ENCODE measurements at places on chromosomes 16 and 17.

DNA sequence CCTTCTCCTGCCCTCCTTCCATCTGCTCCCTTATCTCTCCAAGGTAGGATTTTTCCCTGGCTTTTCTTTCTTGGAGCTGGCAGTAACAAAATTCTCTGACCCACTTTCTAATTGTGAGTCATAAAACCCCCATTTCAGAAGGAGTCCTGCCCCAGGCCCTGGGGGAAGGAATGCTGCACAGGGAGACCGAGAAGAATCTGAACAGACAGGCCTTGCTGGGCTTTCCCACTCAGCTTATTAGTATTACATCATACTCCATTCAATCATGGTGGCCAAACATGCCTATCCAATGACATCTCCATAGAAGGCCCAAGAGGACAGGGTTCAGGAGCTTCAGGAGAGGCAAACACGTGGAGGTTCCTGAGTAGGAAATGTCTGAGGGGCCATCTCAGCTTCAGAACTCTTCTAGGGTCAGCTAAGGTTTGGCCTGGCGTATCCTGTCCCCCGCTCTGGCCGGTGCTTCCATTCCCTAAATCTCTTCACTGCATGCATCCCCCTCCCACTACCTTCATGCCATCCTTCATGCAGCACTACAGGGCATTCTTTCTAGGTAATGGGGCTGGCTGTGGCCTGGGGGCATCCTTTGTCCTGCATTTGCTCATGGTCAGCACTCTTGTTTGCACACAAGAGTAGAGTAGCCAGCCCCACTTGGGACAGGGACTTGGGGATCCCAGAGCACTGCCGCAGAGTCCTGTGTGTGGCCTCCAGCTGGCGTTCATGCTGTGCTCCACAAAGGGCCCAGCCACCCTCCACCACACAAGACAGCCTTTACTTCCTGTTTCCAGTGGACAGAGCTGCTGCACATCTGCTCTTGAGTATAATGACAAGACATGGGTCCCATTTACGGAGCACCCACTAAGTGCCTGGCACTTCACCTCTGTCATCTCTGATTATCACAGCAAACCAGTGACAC lies 8.2 kb downstream of the SLC6A2 start:
- no peak for DNase-seq

- no peak for DNase-seq
Observed at GRCh38 chr17:61536422-61536955, 54.5 kb downstream of the NACA2 start.

DNA sequence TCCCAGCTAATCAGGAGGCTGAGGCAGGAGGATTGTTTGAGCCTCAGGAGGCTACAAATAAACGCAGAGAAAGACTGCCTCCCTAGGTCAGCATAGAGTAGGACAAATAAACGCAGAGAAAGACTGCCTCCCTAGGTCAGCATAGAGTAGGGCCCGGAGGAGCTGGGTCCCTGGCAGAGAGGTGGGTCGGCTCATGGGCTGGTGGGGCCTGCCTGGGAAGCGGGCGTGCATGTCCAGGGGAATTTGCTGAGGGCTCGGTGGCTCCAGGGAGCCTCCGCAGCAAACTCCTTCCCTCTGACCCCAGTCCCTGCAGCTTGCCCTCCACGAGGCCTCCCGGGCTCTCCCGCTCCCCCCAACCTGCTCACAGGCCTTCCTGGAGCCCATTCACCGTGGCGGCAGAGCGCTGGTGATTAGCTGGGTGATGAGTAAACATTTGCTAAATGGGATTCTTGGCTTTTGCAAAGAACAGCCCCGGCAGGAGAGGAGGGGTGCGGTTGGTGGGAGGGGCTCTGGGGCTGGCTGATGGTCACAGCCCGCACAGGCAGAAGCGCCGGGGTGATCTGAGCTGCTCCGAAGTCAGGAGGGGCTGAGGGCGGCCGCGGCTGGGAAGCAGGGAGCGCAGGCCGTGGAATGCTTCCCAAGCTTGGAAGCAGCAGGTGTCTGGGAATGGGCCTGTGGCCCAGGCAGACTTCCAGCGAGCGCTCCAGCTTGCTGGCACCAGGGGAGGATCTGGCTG lies 93.1 kb downstream of the RTN4RL1 start:
- DNase-seq, result no peak

DNA sequence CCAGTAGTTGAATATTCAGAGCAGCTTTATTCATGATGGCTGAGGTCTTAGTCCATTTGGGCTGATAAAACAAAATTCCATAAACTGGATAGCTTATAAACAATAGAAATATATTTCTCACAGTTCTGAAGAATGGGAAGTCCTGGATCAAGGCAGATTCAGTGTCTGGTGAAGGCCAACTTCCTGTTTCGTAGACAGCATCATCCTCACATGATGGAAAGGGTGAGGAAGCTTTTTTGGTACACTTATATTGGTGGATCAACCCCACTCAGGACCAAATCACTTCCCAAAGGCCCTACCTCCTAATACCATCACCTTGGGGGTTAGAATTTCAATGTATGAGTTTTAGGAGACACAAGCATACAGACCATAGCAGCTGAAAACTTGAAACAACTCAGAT lies 224.2 kb downstream of the CYB561 start:
- no peak for DNase-seq

GRCh38 chr16:88857728-88858339 lies 907 bp downstream of the TRAPPC2L start:
- peak; percentile 79 for DNase-seq

- peak; percentile 79 for DNase-seq
Observed at GRCh38 chr17:45248132-45248957, 13.5 kb downstream of the SPATA32 start.

GRCh38 chr17:63925615-63926014 lies 6.5 kb downstream of the CD79B start:
- no peak for DNase-seq

DNA sequence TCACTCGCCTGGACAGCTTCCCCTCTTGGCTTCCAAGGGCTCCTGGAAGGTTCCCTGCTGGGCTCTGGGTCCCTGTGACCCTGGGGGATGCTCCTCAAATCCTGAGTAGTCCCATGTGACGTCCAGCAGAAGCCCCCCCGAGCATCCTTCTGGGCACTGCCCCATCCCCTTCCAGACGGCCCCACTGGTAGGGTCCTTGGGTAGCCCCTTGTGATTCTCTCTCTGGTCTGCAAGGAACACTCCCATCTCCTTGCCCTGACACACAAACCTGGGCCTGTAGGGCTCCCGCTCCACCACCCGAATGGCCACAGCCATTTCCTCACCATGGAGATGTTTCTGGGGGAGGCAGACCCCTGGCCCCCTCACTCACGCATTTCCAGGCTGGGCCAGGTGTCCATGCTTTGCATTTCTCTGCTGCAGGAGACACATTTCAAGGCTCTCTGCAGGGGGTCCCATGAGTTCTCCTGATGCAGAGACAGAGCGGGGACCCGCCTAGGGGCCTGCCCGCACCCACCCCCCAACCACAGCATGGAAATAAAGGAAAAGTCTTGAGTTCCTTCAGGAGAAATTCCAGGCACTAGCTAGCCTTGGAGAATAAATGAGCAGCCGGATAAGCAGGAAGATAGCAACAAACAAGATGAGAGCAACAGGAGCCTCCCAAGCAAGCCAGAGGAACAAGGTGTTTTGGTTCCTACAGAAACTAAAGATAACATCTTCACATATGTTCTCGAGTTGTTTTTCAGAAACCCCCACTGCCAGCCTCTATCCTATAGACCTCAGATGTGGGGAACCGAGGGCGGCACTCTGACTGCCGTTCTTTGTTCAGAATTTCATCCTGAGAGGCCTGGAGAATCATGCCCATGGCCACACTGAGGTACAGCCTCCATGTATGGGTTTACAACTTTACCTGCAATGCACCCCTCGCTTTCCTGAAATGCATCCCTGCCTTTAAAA lies 128.8 kb downstream of the MGAT5B start:
- no peak for DNase-seq
